ENCODE measurements at places on chromosomes 1 and 21.

GRCh38 chr1:61120246-61120840, 38.0 kb downstream of the NFIA start:
- no peak for DNase-seq

GRCh38 chr21:14744368-14744767, 198.3 kb upstream of the SAMSN1 start:
- DNase-seq, result no peak

DNA sequence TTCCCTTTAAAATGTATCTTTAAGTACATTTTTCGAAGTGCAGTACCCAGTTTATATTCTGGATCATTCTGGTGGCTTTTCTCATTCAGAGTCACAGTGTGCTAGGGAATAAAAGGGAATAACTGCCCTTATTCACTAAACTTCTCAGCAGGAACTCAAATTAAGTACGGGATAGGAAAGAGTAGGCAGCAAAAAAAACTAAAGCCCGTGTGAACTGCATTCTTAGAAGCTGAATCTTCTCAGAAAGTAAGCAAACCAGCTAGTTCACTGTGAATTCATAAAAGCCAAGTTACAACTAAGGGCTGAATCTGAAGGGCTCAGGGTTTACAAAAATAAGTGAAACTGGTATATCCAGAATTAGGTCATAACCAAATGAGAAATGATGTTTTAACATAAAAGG, 22.0 kb downstream of the PRPF38A start:
- peak; percentile 9 for DNase-seq

DNA sequence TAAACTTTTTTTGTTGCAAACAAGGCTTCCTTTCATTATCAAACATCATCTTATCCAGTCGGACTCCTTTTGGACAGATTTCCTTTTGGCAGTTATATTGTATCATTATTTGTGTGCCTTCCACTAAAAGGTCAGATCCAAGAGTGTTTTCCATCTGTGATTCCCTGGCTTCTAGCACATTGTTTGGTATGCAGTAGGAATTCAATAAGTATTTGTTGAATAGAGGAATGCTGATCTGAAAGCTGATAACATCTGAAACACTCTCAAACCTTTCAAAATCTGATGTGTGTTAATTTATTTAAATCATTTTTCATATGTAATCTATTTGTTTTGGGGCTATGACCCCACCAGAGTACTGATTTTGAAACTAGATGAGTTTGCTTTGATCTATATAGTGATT, 39.0 kb downstream of the NDC1 start:
- DNase-seq, result peak; percentile 32

- peak; percentile 35 for DNase-seq
These were observed 642 bp downstream of the MLLT11 start for GRCh38 chr1:151060657-151061421.

DNA sequence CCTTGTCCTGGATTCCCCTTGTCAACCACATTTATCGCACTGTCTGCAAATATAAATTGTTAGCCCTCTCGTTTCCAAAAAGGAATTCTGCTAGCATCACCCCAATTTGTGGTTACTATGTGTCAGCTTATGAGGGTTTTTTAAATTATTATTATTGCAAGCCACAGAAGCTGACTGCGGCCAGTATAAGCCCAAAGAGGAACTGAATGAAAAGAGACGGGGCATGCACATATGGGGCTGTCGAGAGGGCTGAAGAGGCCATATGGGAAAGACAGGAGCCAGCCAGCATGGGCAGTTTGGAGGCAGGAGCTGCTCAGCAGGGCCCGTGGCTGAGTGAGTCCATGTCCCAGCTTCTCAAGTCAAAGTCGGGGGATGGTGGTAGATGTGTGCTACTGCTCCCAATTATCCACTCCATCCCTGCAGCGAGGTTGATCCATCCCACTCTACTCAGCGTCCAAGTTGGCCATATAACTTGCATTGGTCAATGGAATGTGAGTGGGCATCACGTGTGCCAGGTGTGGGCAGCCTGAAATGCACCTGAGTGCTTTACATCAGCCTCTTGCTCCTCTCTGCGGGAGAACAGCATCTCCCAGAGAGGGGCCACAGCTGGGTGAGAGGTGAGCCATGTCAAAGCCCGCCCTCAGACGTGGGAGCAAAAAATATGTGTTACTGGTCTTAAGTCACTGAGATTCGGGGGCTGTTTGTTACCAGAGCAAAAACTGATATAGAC, 37.6 kb upstream of the LDLRAP1 start:
- peak; percentile 74 for DNase-seq

- DNase-seq, result peak; percentile 59
These were observed 11.0 kb upstream of the CDK18 start for GRCh38 chr1:205493241-205494085.

DNA sequence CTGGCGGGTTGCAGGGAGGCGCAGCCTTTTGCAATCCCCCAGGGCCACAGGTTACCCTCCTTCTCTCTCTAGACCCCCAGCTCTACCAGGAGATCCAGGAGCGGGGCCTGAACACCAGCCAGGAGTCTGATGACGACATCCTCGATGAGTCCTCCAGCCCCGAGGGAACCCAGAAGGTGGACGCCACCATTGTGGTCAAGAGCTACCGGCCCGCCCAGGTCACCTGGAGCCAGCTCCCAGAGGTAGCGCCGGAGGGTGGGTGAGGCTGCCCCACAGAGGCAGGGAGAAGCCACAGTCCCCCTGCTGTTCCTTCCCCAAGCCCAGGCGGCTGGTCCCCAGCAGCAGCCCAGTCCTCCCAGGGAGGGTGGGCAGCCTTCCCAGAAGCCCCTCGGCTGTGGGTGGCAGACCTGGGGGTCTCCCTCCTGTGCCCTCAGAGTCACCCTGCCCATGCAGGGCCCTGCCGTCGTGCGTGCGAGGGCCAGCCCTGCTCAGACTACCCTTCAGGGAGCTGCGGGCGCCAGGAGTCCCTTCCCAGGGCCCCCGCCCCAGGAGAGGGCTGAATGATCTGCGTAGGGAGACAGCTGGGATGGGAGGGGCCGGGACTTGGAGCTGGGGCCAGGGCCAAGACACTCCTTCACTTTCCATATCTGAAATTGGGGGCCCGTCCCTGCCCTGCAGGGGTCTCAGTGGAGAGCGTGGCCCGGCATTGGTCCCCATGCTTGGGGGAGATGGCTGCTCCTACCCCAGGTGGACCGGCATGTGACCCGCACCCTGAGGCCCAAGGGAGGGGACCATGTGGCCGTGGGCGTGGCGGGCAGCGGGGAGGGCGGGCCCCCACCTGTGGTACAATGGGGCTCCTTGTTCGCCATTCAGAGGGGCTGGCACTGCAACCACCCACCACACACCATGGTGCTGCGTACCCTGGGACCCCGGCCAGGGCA, 12.9 kb downstream of the ARHGEF16 start:
- no peak for DNase-seq

Data from fibroblast of skin of right quadriceps (primary cell).